Activated T-helper 1 cell treated with anti-CD3 and anti-CD28 coated beads, Interleukin-2, amount 50 U/mL, for 16 hours (primary cell): ENCODE measurements at places on chromosomes 16 and 17.

DNA sequence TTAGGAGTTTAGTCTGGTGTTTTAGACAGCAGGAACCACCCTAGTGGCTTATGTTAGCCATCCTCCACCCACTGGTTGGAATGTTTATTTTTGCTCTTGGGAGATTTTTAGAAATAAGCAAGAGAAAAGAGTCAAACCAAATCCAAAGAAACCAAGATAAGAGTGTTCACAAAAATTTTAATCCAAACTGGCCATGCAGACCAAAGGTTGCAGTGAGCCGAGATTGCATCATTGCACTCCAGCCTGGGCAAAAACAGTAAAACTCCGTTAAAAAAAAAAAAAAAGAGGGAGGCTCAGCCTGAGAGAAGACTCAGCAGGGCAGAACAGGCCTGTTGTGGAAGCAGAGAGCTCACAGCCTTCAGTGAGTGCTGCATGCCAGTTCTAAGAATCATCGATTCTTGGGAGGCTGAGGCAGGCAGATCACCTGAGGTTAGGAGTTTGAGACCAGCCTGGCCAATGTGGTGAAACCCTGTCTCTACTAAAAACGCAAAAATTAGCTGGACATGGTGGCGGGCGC, 12.2 kb upstream of the C16orf54 start:
- DNase-seq = no peak

DNA sequence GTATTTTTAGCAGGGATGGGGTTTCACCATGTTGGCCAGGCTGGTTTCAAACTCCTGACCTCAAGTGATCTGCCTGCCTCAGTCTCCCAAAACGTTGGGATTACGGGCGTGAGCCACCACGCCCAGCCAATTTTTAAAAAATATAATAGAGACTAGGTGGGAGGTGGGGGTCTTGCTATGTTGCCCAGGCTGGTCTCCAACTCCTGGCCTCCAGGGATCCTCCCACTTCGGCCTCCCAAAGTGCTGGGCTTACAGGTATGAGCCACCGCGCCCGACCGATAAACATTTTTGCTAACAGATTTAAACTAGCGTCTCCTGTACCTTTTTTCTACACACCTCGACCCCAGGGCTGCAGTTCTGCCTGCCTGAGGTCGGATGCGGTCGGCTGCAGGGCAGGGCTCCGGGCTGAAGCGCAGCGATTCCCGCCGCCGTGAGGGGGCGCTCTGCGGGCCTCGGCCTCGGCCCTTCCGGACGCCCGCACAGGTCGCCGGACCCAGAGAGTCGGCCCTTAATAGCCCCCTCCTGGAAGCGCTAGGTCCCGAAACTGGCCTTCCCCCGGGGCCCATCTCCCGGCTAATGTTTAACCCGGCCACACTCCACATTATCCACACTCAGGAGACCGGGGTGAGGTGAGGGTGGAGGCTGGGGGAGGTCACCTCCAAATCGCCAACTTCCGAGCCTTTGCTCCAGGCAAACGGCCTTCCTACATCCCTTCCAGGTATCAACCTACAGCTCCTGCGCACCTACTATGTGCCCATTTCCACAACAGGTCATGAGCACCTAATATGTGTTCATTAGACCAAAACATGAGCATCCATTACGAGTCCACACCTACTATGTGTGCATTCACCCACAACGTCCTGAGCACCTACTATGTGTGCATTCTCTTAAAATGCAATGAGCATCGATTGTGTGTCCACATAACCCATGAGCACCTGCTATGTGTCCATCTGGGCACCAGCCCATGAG, 2.0 kb upstream of the GLIS2 start:
- DNase-seq = no peak

DNA sequence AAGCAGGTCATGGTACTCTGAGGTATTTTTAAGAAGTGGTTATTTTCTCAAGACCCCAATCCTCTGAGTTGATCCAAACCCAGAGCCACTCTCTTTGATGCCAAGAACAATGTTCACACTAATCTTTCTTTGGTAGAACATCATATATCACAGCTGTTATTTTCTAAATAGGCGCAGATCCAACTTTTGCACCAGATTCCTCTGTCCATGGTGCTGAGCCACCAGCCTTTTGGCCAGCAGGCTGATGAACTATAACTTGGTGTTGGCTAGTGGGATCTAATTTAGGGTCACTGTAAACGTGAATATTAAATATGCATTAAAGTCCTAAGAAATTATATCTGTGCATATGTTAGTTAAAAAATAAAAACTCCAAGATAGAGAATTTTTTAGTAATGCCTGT, 7.0 kb upstream of the ZKSCAN2 start:
- no peak for DNase-seq

DNA sequence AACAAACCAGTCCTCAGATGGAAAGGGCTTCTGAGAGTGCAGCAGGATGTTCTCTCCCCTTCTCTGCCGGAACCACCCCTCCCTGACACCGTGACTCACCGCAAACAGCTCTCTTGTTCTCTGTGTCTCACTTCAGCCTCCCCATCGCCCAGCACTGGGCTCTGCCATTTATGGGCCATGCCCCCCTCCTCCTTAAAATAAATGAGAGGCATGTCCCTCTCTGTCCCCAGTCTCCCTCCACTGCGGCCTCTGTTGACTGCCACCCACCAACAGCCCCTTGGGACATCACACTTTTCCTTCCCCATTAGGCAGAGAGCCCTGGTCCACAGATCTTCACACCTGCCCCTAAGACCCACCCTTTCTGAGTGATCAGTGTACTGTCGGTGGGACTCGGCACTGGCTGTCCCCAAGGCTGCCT, 6.3 kb downstream of the CCDC102A start:
- peak; percentile 56 for DNase-seq

DNA sequence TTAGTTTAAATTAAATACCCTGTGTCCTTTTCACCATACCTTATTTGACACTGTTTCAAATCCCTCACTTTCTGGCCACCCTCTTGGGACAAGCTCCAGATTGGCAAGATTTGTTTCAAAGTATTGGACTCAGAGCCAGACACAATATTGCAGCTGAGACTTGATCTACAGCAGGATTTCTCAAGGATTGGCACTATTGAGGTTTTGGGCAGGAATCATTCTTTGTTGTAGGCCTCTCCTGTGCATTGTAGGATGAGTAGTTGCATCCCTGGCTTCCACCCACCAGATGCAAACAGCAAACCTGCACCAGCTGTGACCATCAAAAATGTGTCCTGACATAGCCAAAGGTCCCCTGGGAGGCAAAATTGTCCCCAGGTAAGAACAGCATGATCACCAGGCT, 181.2 kb downstream of the CHD9NB start:
- no peak for DNase-seq

DNA sequence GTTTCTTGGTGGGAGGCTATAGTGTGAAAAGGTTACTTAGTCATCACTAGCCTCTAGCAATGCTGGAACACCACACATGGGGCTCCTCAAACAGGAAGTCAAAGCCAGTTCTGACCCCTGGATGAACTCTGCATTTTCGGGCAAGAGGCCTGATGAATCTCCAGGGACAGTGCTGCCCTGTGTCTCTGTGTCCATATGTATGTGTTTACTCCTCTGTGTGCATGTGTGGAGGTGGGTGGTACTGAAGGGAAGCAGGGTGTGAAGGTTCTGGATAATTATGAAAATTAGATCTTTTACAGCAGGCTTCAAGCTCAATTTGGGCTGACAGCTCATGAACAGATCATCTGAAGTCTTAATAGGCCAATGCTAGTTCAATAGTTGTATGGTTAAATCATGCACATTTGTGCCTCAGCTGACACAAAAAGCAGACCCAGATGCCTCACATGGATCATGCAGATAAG, 133.6 kb downstream of the SNX11 start:
- no peak for DNase-seq

- no peak for DNase-seq
Measured at GRCh38 chr17:32813021-32813420, 63.9 kb downstream of the MYO1D start.

- peak; percentile 35 for DNase-seq
Measured at GRCh38 chr17:39239640-39240314, 14.0 kb upstream of the STAC2 start.

DNA sequence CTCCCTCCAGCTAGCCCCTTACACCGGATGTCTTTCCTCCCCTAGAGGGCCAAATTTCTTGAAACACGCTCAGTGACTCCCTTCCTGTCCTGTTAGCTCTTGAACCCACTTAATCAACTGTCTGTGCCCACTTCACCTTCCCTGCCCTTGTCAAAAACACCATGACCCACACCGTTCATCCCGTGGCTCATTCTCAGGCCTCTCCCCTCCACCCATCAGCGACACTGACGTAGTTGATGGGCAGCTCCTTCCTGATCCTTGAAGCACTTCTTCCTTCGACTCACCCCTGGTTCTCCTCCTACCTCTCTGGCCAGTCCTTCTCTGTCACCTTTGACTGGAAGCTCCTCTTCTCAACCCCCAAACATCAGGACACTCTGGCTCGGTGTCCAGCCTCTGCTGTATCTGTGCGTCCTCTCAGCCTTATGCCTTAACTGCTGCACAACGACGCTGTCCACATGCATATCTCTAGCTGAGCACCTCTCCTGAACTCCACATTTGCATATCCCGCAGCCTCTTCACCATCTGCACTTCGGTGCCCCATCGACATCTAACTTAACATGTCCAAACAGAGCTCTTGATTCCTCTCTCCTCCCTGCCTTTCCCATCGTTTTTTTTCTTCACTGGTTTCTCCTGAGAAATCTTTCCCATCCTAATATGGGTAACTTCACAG, 39.3 kb upstream of the CCDC182 start:
- DNase-seq = no peak

DNA sequence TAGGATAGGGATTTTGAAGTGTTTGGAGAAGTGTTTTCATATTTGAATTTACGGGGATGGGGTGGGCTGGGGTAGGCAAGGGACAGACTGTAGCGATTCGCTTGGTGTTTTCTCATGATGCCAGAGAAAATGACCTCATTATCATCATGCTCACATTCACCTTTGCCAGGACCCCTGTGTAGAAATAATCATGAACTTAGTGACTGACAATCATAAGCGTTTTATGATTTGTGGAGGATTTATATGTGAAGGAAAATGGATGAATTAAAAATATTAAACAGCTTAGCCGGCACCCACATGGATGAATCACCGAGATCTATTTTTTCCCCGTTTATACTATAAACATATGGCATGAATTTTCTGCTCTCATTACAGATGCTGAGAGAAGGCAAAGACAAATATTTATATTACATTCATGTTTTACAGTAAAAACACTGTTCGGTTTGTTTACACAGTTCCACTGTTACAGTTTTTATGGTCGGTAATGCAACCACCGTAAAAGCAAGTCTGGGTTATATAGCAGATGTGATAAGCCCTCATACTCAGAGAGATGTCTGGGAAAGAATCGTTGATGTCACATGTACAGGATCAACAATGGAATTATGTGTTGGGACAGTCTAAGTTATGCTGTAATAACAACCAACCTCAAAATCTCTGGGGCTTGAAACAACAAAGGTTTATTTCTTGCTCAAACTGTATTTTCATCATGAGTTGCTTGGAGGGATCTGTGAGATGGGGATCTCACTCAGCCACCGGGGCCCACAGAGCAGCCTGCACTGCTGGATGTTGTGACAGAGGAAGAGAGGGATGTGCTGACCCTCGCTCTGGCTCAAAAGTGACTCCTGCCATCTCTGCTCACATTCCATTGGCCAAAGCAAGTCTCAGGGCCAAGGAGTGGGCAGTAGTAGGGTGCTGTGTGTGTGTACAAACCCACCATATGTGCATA, 85.1 kb downstream of the WWOX start:
- no peak for DNase-seq

DNA sequence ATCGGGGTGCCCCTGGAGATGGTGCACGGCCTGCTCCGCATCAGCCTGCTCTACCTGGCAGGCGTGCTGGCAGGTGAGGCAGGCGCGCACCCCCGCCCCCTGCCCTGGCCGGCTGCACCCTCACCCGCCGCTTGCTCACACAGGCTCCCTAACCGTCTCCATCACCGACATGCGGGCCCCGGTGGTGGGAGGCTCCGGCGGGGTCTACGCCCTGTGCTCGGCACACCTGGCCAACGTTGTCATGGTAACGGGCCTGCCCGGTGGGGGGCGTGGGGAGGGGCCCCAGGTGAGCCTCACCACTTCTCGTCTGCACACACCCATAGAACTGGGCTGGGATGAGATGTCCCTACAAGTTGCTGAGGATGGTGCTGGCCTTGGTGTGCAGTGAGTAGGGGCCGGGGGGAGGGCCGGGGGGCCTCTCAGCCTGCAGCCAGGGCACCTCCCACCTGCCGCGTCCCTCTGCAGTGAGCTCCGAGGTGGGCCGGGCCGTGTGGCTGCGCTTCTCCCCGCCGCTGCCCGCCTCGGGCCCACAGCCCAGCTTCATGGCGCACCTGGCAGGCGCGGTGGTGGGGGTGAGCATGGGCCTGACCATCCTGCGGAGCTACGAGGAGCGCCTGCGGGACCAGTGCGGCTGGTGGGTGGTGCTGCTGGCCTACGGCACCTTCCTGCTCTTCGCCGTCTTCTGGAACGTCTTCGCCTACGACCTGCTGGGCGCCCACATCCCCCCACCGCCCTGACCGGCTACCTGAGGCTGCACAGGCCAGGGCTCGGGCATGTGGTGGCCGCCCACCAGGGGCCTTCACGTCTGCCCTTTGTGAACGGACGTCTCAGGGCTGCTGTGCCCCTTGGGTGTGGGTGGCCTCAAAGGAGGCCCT, 2.1 kb downstream of the RHBDL1 start:
- DNase-seq = no peak
